Activated T-helper 1 cell treated with anti-CD3 and anti-CD28 coated beads, Interleukin-2, amount 50 U/mL, for 16 hours (primary cell): ENCODE measurements at places on chromosomes 2 and 18.

DNA sequence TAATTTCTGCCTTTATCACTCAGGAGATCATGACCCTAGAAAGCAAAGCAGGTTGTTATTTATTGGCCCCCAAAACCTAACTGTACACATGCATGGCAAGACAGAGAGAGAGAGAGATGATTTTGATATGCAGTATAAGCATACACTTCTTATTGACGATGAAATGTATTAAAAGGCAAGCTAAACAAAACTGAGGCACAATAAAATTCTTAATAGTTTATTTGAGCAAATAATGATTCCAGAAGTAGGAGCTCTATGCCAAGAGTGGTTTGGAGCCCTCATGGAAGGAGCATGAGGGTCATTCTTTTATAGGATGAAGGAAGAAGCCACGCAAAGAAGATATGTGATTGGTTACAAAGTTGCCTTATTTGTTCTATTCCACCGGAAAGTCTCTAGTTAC is 616.0 kb downstream of the FBXO15 start:
- DNase-seq: no peak

DNA sequence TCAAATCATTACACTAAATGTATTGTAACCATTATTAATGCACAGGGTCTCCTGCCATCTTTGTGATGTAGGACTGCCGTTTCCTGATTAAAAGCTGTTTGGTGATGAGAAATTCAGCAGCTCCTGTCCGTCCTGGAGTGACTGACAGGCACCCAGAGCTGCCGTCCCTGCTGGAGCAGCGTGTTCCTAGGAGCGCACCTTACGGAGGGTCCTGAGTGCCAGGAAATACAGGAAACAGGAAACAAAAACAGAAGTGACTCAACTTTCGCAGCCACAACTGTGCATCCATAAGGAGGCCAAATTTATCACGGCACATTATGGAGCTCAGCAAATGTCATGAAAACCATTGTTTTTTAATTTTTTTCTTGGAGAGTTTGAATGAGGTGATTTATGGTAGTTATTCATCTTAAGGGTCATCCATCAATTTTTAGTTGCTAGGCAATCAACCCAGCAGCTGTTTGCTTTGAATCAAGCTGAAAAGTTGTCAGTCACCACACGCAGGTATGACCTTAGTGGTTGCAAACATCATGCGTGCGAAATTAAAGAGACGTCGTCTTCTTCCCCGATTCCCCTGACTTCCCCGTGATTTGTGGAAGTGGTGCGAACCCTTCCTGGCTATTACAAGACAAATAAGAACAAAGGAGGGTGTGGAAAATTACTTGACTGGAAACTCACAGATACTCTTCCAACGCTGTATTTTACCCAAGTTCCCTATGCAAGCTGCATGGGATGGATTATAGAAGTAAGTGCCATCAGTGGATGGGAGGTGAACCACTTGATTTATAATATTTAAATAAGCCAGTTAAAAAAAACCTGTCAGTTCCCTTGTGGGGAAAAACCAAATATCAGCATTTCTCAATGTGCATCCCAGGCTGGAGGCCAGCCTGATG is 19.8 kb downstream of the TSHZ1 start:
- DNase-seq: no peak

DNA sequence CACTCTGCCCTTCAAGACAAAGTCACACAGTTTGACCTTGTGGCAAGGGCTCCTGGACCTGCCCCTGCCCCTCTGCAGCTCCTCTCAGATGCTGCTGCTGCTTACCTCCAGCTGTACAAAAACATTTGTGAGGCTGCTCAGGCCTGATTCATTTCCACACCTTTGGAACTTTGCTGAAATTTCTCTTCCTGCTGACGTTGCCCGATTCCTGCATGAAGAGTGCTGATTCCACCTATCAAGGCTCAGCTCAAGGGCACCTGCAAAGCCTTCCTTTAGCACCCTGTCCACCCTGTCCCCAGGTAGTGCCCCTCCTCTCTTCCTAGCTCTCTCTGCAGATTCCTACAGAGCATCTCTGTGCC is 738.3 kb upstream of the HS6ST1 start:
- DNase-seq: no peak

GRCh38 chr18:25726298-25726697 is 364.1 kb downstream of the SS18 start:
- no peak for DNase-seq

DNA sequence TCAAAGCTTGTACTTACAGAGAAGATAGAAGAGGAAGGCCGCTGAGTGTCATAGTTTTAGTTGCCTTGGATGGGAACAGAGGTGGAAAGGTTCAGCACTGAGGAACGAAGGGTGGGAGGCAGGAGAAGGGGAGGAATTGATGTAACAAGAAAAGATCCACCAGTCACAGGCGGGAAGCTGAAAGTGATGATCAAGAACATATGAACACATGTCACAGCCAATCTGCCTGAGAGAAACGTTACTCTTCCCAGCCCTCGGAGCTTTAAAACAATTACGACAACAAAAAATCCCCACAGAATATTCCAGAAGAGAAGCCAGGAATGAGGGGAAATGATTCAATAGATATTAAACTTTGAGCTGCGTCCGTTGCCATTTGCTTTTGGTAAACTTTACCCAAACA is 87.1 kb downstream of the TSHZ1 start:
- DNase-seq: no peak

GRCh38 chr2:228283491-228284171 is 102.1 kb upstream of the SPHKAP start:
- DNase-seq: no peak

DNA sequence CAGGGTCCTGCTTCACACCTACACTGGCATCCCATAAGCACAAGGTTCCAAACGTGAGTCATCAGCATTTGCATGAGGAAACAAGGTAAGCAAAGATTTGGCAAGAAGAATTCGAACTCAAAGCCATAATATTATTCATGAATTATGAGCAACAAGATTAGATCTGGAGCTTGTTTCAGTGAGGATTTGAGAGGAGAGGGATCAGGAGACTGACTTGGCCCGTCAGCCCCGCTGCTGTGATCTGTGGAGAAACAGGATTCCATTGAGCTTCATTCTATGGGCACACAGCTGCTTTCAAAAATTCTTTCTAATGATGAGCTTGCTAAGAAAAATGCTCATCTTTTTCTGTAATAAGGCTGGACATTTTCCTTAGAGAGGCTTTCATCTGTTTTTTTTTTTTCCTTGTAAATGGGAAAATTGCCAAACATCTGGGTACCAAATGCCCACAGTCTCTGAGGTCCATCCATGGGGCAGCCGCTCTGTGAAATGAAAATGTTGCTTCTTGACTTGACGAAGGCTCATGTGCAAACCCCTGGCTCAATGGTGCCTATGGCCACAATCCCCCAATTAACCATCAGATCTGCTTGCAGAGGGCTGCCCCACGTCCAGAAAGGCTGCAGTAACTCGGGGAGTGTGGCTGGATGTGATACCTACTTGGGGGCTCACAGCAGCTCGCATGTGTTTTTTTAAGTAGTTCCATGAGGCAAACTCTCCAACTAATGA is 179.3 kb downstream of the TMEM18 start:
- DNase-seq: no peak

GRCh38 chr2:50116096-50117010 is 915.6 kb downstream of the NRXN1 start:
- DNase-seq: no peak

- DNase-seq: no peak
Measured at GRCh38 chr18:57982372-57983021, 61.5 kb upstream of the NEDD4L start.

GRCh38 chr2:197641666-197642065 is 33.7 kb downstream of the RFTN2 start:
- DNase-seq: no peak

DNA sequence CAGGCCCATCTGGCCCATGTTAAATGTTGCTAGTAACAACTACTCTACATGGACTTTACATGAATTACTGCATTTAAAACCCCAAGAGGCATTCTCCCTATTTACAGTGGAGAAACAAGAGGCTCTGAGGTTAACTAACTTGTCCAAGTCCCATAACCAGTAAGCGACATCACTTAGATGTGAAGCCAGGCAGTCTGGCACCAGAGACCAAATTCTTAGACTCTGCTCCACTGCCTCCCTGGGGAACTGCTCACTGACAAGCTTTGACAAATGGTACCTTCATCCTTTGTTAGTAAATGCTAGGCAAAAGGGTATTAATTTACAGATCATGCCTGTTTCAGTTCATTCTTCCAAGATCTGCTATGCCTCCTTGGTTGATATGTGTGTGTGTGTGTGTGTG is 124.8 kb downstream of the AFF3 start:
- no peak for DNase-seq

- no peak for DNase-seq
Measured at GRCh38 chr2:41580806-41581205, 467.0 kb upstream of the PKDCC start.

DNA sequence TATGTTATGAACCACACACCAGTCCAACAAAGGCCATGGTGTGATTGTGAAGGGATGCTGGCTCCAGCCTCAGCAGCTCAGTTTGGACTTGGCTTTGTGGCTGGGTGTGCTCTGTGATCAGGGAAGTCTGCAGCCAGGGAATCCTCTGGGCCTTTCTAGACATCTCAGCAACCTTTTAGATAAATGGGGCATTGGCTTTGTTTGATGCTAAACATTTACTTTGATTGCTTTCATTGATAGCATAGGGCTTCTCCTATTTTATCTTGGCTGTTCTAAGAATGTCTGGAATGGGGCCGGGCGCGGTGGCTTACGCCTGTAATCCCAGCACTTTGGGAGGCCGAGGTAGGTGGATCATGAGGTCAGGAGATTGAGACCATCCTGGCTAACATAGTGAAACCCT is 104.5 kb downstream of the VAPA start:
- DNase-seq: no peak

DNA sequence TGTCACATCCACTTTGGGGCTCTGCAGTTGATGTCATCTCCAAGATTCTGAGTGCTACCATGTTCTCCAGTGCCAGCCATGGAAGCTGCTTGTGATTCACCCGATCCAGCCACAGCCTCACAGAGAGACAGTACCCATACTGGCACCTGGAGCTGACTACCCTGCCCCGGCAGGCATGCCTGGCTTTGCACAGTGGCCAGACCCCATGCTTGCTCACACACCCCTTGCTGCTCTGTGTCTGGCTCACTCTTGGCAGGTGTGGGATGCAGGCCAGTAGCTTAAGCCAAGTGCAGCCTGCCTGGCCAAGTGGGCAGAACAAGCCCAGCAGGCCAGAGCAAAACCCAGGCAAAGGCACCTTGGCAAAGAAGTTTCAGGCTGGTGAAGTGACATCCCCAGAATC is 828.4 kb upstream of the VRK2 start:
- no peak for DNase-seq

DNA sequence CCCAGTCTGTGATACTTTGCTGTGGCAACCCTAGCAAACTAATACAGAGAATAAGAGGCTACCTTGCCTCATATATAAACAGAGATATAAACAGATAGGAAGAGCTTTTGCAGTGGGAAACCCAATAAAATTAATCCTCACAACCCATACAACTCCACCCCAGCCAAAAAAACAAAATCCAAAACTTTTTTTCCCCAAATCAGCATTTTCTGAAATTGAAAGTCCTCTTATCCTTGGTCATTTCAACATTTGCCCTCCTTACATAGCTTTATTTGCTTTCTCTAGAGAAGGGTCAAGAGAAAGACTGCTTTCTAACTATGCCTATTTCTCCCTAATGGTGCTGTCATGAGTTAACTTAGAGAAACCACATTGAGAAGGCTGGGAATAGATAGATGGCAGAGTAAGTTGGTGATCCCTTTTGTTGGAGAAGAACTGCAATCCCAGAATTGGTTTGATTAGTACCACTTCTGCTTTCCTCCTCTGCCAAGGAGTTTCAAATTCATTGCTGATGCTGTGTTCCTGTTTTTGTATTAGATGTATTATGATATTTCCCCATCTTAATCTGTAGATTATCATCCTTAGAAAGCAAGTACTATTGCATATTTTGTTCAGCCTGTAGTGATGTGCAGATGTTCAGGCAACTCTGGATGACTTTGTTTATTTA is 76.5 kb upstream of the B3GNT2 start:
- DNase-seq: no peak

GRCh38 chr2:27071990-27072830 is 756 bp upstream of the OST4 start:
- DNase-seq: no peak

GRCh38 chr2:134712736-134713135 is 6.1 kb downstream of the TMEM163 start:
- DNase-seq: no peak

- no peak for DNase-seq
Measured at GRCh38 chr18:22946217-22946616, 13.1 kb downstream of the RBBP8 start.

DNA sequence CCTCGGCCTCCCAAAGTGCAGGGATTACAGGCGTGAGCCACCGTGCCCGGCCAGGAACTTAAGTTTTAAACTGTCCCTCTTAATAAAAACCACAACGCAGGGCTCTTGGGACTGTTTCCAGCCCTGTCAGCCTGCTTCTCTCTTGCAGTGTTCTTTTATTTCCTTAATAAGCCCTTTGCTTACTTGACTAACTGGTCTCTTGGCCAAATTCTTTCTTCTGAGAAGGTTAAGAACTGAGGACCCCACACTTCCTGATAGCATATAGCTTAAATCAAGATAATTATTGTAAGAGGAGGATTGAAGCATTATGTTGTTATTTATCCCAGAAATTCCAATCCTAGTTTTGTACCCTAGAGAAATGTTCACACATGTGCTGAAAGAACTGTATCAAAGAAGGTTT is 128.2 kb upstream of the UXS1 start:
- no peak for DNase-seq

GRCh38 chr2:118443596-118443995 is 355.3 kb downstream of the INSIG2 start:
- DNase-seq: no peak

- no peak for DNase-seq
Measured at GRCh38 chr2:42367835-42368234, 6.8 kb upstream of the COX7A2L start.

DNA sequence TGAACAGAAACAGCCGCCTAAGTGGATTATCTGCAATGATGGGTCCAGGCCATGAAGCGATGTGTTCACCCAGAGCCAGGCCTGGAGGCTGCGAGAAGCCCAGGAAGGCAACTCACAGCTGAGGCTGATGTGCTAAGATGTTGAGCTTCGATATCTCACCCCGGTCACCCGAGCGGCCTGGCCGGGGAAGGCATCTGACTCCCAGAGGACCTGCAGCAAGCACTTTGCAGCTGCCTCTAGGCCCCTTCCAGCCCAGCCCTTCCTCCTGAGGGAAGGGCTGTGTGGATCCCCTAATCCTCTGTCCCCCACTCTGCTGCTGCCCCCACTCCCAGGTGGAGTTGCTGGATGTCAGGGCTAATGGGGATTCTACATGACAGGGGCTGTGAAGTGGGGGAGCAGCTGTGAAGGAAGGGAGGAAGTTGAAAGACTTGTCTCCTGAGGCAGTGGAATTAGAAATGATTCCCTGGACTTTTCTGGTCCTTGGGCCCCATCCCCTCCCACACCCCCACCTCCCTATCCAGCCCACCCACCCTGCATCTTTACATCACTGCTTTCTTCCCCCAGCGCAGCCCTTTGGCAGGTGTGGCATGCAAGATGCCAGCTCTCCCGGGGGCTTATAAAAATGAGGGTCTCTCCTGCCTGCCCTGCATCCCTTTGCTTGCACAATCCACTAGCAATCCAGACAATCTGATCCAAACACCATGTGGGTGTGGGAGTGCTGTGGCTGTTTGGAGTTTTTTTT is 4.3 kb downstream of the ATP6V1B1 start:
- no peak for DNase-seq
